ENCODE measurements at places on chromosomes 1 and 21.

DNA sequence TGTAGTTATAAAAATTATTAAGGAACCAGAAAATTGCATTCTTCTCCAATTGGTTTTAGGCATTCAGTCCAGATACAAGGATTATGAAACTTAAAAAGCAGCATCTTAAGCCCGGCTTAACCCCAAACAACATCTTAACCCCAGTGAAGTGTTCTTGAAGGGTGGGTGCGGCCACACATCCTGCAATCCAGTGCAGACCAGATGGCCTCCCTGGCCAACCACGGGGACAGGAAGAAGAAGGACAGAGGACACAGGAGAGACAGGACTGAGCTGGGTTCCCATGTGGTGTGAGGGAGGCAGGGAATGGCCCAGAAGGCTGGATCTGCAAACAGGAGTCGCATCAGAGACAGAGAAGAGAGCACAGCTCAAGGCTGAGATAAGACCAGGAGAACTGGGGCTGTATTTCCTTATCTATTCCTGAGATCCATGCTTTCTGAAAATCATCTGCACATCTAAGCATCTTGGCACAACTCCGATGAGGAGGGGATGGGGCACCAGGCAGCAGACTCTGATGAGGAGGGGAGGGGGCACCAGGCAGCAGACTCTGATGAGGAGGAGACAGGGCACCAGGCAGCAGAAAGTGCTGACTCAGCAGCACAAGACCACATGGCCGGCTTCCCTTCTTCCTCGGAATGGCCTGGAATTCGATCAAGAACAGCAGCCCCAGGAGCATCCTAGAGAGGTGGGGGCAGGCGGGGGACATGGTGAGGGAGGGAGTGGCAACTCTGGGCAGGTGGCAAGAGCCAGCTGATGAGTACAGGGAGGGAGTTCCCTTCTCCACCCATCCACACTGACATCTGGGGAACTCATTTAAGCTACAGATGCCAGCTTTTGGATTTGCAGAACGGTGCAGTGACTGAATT, 26.6 kb downstream of the ABCG1 start:
- no peak for DNase-seq

DNA sequence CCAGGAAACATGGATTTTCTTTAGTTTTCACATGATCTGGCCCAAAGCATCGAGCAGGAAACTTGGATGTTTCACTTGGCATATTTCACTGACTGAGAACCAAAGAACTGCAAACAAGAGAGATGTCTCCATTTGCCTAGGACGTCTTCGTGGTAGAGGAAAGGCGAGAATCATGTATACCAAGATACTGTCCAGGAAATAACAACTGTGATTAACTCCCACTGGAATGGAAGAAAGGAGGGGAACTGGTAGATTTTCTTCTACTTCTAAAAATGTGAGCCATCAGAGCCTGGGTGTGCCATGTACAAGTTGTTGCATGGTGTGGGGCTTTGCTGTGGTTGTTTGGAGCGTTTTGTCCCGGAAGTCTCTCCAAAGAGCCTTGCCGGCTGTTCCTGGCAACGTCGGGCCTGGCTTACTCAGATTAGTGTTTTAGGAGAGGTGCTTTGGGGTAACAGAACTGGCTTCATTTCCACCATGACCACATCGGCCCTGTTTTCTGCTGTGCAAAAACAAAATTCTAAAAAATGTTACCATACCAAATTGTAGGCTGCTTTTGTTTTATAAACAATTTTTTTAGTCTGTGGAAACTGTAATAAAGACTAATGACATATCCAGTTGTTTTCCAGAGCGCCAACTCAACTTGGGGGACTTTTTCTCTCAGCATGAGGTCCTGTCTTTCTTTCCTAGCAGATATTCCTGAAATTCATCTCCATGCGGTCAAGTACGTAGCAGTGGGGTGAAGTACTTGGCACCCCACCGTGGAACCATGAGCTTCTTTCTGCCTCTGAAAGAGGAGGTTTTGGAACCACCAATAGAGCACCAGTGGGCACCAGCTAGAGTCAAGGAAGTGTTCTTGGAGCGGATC, 118.3 kb downstream of the TM2D1 start:
- no peak for DNase-seq

DNA sequence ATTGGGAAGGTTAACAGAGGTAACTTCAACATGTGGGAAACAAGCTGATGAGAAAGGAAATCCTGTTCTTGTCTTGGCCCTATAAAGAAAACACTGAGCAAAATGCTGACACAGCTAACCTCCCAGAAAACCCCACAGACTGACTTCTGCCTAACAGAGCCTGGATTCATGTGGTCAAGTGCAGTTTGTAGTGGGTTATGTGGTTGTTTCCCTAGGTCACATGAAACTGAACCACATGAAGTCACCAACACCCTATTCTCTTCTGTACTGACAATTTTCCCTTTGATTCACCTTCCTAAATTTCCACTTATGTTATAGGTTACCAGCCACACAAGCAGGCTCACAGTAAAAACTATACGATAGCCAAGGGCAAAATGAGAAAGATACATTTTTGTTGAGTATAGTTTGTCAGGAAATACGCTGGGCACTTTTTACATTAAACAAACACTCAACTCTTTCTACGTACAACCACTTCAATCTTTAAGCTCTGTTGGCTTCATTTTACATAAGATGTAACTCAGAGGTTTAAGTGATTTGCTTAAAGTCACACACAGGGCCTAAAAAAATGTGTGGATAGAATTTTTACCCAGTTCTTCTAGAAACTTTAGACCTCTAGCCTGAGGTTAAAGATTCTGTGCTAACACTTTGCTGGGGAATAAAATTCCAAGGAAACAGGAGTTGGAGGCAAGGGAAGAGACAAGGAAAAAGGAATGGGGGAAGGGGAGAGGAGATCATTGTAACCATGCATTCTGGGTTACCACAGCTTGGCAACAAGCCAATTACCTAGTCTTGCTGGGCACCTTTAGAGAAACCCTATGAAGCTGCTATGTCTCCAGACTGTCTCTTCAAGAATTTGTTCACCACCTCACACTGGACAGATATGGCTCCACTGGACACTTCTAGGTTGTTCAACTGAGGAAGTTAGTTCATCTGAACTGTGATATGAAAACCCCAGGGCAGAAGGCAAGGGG, 601.6 kb upstream of the USP24 start:
- DNase-seq = no peak

- no peak for DNase-seq
Measured at GRCh38 chr1:80989455-80989854, 811.3 kb upstream of the ADGRL2 start.

DNA sequence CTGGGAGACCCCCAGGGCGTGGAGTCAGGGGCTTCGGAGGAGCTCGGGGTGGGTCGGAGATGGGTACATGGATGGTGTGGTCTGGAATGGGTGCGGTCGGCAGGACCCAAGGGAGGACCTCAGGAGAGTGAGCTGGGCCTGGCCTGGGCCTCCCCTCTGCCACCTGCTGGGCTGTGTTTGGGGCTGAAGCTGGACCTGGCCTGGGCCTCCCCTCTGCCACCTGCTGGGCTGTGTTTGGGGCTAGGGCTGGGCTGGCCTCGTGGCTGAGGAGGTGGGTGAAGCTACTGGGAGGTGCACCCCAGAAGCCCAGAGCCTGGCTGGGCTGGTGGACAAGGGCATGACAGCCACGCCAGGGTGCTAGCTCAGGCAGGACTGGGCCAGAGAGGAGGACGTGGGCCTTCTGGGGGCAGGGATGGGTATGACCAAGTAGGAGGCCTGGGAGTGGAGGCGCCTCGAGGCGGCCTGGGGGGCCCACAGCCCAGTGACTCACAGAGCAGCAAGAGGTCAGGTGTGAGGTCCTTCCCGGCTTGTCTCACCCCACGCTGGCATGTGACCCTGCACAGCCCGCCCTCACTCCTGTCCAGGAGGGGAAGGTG, 14.5 kb downstream of the SAMD11 start:
- DNase-seq = no peak

GRCh38 chr1:57218487-57219079, 205.3 kb downstream of the DAB1 start:
- DNase-seq = no peak

DNA sequence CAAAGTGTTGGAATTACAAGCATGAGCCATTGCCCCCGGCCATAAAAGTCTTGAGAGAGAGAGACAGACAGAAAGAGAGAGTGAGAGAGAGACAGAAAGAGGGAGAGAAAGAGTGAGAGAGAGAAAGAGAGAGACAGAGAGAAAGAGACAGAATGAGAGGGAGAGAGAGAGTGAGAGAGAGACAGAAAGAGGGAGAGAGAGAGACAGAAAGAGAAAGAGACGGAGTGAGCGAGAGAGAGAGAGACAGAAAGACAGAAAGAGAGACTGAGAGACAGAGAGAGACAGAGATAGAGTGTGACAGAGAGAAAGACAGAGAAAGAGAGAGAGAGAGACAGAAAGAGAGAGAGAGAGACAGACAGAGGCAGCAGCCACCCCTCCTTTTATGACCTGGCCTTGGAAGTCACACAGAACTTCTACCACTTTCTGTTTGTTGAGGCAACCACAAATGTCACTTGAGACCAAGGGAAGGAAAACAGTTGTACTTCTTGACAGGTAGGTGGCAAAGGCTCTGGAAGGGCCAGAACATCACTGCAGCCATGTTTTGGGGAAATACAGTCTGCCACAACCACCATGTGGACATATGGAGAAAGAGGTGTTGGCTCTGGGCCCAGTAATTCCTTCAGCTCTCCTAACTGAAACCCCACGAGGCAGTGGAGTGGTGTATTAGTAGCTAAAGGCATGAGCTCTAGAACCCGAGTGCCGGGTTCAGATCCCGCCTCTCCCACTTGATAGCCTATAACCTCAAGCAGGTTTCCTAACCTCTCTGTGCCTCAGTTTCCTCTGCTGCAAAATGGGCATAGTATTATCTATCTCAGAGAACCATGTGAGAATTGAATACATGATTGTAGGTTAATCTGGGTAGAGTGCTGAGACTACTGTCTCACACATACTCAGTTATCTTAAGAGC, 50.6 kb downstream of the TNFRSF8 start:
- DNase-seq = no peak

DNA sequence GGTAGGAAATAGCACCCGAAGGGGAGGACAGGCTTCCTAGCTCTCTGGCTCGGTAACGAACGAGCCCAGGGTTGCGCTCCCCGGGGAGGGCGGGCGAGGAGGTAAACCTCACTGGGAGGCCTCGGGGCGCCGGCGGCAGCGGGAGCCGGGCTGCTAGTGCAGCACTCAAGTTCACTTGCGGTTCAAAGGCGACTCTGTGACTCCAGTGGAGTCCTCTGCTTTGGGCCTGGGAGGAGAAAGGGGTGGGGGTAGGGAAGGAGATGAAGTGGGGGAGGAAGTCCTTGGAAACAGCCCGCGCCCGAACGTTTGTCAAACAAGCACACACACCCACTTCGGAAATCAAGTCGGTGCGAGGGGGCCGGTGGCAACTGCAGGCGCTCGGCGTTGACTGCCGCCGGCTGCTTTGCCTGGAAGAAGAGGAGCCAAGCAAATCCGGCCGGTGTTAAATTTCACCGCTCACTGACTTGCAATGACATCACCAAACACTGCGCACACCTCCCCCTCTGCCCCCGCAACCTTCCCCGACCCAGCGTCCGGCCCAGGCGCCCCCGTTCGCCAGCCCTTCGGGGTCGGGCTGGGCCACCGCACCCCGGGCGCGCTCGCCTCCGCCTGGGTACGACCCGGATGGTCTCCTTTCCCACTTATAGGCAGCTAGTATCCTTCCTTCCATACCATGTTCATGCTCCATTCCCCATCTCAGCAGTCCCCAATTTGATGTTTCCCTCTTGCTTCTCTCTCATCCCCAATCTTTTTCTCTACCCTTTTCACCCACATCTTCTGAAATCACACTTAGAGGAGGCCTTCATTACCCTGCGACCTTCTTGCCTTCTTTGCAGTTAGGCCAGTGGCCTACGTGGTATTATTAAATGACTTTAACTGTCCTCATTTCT, at the start of gene COL24A1:
COL24A1 (minus strand) TSS at position 207 of the 890 bp plus-strand sequence. CDS start 376 bp downstream, outside the sequence.
- no peak for DNase-seq

DNA sequence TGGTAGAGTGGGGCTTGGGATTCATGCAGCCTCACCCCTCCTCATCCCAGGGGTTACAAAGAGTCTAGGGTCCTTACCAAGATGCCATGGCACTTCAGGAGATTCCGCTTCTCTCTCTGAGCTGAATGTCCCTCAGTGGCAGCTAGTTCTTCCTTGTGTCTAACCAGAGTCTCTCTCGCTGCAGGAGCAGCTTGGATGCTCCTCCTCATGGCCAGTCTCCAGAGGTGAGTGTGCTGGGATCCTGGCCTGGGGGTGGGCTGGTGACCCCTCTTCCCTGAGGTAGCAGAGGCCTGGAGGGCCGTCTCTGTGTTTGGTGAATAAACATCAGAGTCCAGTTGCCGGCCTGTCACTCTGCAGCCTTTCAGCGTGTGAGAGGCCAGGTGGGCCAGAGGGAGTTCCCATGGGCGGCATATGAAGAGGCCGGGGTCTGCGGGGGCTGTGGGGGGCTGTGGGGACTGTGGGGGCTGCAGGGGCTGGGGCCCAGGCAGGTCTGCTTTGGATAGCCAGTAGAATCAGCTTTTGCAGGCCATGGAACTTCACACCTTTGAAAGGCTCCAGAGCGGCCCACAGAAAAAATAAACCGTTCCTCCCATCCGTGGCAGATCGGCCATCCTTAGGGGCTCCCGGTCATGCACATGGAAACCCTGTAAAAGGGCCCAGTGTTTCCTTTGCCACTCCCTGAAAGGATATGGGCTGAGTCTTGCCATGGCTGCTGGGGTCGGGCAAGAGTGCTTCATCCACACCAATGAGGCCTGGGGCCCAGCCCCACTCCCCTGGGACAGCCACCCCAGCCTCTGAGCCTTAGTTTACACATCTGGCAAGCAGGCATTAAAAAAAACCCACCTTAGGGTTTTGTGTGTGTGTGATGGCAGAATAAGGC, 256.4 kb downstream of the FOXD2 start:
- DNase-seq = no peak

GRCh38 chr1:14929547-14930246, 223.8 kb upstream of the TMEM51 start:
- no peak for DNase-seq

DNA sequence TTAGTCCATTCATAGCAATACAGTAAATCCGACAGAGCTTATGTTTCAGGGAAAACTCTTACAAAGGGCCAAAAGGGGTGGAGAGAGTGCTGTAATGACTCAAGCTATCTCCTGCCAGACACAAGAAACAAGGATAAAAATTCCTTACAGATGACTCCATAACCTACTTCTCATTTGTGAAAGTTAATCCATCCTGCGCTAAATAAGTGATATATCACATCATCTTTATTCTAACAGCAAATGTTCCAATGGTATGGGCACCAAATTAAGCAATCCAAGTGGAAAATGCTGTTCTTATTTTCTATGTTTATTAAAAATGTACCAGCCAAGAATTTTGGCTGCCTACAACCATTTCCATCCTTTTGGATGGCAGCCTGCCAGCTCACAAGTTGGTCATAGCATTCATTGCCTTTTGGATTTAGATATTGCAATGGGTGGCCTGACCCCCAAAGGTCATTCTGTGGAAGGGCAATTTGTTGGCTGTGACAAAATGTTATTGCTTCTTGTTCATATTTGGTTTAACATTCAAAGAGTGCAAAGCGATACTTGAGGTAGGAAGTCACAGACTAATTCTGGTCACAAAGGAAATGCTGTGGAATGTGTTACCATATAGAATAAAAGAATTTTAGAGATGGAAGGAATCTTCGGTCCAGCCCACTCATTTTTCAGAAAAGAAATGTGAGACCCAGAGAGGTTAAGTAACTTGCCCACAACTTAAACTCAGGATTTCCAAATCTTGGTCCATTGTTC, 2.8 kb upstream of the ENAH start:
- no peak for DNase-seq
